Stimulated activated CD4-positive, alpha-beta T cell treated with anti-CD3 and anti-CD28 coated beads, Interleukin-1b, Interleukin-23, amount 100 ng/mL, for 1 hour (primary cell): ENCODE measurements at places on chromosomes 4 and X.

- no peak for DNase-seq
Observed at GRCh38 chrX:13376857-13377549, 57.1 kb upstream of the ATXN3L start.

- no peak for DNase-seq
Observed at GRCh38 chrX:15512401-15512965, 11.9 kb downstream of the BMX start.

- no peak for DNase-seq
Observed at GRCh38 chr4:161419822-161420221, 744.0 kb downstream of the FSTL5 start.

DNA sequence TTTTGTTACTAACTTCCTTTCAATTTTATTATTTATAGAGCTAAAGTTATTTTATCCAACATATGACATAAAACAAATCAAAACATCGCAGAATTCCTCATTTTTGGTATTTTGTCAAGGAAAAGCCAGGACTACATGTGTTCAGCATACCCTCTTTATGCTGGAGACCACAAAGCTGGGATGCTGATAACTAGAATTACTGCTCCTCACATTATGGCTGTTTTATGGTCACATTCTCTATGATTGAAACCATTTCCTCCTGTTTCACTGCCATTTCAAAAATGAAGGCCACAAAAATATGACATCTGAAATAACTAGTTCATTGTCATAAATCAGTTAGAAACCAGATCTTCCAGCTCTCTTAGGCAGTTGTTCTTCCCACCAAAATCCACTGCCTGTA lies 41.7 kb downstream of the KLHL34 start:
- DNase-seq: no peak

- no peak for DNase-seq
Observed at GRCh38 chr4:43224559-43224958, 332.0 kb downstream of the GRXCR1 start.

DNA sequence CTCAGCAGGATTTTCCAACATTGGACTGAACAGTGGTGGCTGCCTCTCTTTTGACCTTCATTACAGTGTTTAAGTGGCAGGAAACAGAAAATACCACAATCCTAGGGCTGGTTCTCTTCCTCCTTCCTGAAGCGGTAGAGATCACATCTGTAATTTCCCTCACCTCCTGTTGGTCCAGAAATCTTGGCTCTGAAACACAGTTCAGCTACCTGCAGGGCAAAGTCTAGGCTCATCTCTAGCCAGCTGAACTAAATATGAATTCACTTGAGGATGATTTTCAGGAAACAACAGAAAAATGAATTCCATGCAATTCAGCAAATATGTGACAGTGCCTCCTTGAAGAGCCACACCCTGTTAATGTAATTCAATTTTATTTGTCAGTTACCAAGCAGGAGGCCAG lies 531.9 kb downstream of the INPP4B start:
- no peak for DNase-seq

DNA sequence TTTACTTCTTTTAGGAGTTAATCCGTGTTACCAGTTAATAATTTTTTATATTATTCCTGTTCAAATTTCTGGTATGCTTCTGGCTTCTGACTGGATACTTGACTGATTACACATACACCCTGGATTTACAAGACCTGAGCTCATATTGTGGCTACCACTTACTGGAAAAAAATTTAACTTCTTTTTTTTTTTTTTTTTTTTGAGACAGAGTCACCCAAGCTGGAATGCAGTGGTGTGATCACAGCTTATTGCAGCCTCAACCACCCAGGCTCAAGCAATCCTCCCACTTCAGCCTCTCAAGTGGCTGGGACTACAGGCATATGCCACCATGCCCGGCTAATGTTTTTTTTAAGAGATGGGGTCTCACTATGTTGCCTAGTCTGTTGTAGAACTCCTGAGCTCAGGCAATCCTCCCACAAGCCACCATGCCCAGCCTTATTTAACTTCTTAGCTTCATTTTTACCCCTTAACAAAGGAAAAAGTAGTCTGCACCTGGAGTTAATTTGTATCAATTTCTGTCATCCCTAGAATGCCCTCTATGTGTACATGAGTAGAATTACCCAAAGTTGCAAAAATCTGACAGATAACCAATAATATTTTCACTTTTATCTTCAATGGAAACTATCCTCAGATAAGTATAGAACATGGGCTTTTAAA lies 50.3 kb downstream of the TMEM165 start:
- DNase-seq: no peak

DNA sequence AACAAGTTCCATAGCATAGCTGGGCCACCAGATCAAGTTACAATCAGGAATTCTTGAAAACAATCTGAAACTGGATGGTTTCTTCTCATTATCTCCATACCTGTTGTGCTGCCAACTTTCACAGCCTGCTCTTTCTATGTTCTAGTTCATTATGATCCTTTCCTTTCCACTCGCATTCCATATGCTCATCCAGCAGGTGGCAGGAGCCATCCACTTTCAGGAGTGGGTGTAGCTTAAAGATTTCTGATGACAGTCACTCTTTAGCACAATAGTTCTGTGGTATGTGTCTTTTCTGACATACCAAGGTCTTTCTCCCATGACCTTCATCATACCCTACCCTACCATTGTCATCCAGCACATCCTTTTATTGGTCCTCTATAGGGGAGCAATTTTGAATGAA lies 46.4 kb downstream of the PAGE2 start:
- no peak for DNase-seq

GRCh38 chrX:12946838-12947544 lies 27.9 kb upstream of the TMSB4X start:
- DNase-seq: peak; percentile 45

DNA sequence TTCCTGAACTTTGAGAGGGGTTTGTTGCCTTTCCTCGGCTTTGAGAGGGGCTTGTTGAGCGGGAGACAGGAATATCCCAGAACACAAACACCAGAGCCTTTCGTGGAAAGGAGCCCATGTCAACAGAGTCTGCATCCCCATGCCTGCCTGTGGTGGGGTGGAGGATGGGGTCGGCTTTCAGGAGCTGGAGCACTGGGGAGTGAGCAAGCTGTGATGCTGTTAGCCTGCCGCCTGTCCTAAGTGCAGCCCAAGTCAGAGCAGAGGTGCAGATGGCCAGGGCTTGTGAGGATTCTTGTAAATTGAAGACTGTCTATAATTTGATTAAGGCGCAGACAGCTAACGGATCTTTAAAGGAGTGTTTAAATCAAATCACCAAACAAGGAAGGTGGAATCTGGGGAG lies 103.3 kb upstream of the ANK2 start:
- no peak for DNase-seq

DNA sequence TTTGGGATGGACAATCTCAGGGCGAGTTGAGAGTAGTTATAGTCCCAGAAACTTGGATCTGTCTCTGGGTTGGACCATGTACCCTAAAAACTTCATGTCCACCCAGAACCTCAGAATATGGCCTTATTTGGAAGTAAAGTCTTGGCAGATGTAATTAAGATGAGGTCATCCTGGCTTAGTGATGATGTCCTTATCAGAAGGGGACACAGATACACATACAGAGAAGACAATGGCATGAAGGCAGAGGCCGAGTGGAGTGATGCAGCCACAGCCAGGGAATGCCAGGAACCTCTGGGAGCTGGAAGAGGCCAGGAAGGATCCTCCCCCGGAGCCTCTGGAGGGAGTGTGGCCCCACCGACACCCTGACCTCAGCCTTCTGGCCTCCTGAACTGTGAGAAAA lies 61.2 kb upstream of the STX18 start:
- no peak for DNase-seq

DNA sequence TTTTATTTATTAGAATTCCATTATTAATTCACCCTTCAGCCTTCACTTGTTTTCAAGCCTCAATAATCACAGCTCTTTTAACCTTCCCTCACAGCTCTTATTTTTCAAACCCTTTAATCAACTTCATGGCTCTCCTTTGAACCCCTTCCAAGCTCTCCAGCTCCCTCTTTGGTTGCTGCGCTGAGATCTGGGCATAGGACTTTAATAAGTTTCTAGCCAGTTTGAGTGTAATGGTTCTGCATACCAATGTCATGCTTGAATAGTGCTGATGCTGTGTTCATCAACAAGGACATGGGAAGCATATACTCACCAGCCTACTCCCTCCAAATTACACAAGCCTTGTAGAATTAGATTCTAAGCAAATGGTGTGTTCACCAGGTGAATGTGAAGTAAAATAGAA lies 3.5 kb upstream of the RNF212 start:
- no peak for DNase-seq

GRCh38 chrX:2690856-2691542 lies at the start of gene CD99:
CD99 (plus strand) TSS chrX:2691295; CDS start chrX:2691361, 66 bp downstream.
- peak; percentile 67 for DNase-seq

DNA sequence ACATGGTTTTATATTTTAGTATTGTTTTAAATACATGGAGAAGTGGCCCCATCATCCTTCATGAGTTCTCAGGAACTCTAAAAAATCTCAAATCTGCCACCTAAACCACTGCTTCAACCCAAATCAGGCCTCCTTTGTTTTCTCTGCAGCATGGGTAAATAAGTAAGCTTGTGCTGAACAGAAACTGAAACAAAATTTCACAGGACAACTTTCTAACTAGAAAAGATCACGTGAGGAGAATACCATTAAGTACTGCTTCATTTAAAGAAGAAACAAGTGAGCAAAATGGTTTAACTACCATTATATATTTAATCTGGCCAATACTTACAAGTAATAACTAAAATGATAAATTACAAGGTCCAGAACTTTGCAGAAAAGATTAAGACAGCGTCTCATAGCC lies 2.5 kb downstream of the ARAP2 start:
- DNase-seq: no peak

- no peak for DNase-seq
Observed at GRCh38 chr4:114272226-114272625, 292.8 kb upstream of the ARSJ start.

GRCh38 chr4:102324730-102325129 lies 20.6 kb downstream of the SLC39A8 start:
- no peak for DNase-seq

- DNase-seq: no peak
Observed at GRCh38 chr4:19883841-19884240, 367.9 kb upstream of the SLIT2 start.

- DNase-seq: no peak
Observed at GRCh38 chrX:47129899-47130358, 14.6 kb downstream of the NDUFB11 start.

GRCh38 chrX:151609222-151609621 lies 45.7 kb downstream of the PASD1 start:
- no peak for DNase-seq

- DNase-seq: no peak
Observed at GRCh38 chr4:166839615-166840251, 394.6 kb downstream of the SPOCK3 start.

DNA sequence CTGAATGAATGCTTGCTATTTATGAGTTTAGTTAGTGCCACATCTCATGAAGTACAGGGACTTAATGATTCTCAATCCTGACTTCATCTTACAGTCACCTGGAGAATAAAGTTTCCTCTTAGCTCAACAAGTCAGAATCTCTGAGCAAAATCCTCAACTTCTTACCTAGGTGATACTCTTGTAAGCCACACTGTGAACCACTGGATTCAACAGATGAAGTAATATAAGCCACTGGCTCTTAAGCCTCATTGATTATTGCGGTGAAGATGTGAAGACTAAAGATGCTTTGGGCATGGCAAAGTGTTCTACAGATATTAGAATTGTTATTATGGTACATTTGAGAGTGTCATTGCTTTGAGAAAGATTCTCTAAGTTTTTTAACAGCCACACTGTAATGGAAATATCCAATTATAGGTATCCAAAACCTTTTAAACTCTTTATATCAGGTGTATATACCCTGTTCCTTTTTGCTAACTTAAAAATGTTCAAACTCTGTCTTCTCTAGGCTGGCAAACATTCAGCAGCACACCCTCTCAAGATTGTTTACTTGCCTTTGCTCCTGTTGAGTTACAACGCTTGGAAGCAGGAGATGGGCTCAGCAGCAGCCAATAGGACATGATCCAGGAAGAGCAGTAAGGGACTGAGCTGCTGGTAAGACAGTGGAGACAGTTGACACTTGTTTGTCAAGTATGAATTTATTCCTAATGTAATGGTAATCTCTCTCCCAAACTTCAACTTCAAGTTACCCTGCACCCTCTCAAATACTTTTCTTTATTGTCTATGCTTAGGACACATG lies 43.4 kb downstream of the TET2 start:
- DNase-seq: no peak

GRCh38 chr4:49709775-49710174 lies 723.7 kb downstream of the CWH43 start:
- DNase-seq: no peak

- no peak for DNase-seq
Observed at GRCh38 chrX:105323928-105324327, 103.4 kb upstream of the TEX13A start.

DNA sequence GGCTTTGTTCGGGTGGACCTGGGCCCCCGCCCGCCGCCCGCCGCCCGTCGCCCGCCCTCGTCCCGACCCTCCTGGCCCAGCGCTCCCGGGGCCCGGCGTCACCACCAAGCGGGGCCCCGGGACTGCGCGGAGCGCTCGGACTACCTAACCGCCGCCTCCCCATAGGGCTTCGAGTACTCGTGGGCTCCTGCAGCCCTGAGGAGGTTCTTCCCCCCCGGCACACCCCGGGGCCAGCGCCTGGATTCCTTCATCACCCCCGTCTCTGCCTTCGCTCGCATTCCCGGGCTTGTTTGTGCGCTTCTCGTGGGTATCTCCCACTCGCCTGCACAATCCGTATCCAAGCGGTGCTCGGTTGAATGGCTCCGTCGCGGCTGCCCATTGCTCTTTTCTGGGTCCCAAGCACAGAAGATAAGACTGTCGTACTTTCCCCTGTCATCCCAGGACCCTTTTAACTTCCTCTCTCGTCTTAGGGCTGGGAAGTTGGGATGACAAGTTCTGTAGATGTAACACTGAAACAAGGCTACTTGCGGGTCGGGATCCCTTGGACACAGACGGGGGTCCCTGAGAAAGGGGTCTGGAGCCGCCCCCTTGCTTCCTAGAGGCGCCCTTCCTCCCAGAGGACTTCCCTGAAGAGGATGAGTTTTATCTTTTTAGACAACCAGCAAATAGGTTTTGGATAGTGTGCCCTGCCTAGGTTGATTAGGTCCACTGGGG lies 565 bp downstream of the MOB1B start:
- no peak for DNase-seq

- DNase-seq: no peak
Observed at GRCh38 chr4:77711469-77711868, 105.8 kb downstream of the CXCL13 start.

GRCh38 chr4:42018451-42018850 lies 28.1 kb downstream of the SLC30A9 start:
- no peak for DNase-seq

GRCh38 chrX:149221230-149221629 lies 283.9 kb downstream of the IDS start:
- DNase-seq: no peak

DNA sequence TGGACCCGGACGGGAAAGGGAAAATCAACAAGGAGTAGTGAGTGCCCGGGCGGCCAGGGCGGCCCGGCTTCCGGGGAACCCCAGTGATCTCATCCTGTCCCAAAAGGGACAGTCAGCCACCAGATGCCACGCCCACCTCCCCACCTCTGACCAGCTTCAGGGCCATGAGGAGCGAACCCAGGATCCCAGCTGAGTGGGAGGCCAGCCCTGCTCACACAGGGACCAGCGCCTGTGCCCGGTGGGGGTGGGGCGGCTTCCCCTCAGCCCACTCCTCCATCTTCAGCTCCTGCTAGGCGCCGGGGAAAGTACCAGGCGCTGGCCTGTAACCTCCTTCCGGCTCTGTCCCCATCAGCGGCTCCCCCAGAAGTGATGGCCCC lies 6.2 kb downstream of the MYL5 start:
- no peak for DNase-seq
